ENCODE measurements at places on chromosomes 13 and 19. TPM values are rescaled to one million over a fixed set of nuclear protein-coding genes. Genes with fewer than 3 reads are reported as not detected.

Gene LATS2
- total RNA-seq: 30.2 TPM

- DNase-seq: no peak
- no peaks in the 10 kb centered on the region for H3K36me3 ChIP-seq
Measured at GRCh38 chr13:28426381-28426780, 68.5 kb downstream of the FLT1 start.

DNA sequence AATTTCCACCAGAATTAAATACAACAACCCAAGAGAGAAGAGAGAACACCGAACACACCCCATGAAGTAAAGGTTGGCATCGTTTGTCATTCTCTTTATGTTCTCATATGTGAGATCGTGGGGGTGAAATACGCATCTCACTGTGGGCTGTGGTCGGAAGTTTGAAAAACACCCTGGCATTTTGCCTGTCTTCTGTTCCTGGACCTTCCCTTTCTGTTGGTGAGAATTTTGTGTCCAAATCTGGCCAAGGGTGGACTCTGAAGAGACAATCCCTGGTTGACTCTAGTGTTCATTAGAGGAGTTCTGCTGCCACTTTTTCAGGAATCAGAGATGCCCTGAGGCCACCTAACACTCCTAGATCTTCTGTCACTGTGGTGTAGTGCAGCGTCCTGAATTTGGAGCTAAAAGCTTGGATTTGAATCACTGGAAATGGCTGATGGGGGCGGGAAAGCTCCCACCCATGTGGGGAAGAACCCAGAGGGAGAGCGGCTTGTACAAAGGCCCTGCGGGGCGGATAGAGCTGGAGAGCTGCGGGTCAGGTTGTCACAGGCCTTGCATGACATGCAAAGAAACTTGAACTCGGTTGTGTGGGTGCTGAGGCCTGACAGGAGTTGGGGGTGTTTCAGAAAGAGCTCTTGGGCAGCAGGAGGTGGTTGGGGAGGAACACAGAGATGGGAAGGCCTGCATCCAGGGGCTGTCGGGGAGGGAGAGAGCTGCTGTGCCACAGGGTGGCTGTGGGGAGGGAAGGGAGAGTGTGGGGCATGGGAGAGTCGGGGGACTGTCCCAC, 11.1 kb upstream of the SPATA13 start:
- no peaks in the 10 kb centered on the region for H3K36me3 ChIP-seq
- no peak overlapping the region for H3K27ac ChIP-seq
- no peak overlapping the region for H3K4me3 ChIP-seq
- no peak for DNase-seq
- H3K27me3 ChIP-seq: peaks cover 4% of the 10 kb centered on the region

GRCh38 chr13:99864627-99864990, 107.0 kb downstream of the ZIC5 start:
- H3K27me3 ChIP-seq: peaks cover 2% of the 10 kb centered on the region
- no peak for DNase-seq
- no peak overlapping the region for H3K4me3 ChIP-seq
- H3K36me3 ChIP-seq: no peaks in the 10 kb centered on the region

- H3K27ac ChIP-seq: no peak overlapping the region
- H3K4me3 ChIP-seq: no peak overlapping the region
- no peak for DNase-seq
Measured at GRCh38 chr13:23858546-23858945, 30.7 kb downstream of the MIPEP start.

- H3K36me3 ChIP-seq: no peaks in the 10 kb centered on the region
- peaks cover 3% of the 10 kb centered on the region for H3K4me1 ChIP-seq
Measured at GRCh38 chr19:1110809-1111640, 7.2 kb downstream of the GPX4 start.

Gene GRIN2D
- total RNA-seq: 15.7 TPM

GRCh38 chr19:32837531-32837930, 32.0 kb downstream of the SLC7A9 start:
- H3K27ac ChIP-seq: no peak overlapping the region
- H3K27me3 ChIP-seq: no peaks in the 10 kb centered on the region
- no peak overlapping the region for H3K4me3 ChIP-seq
- no peak for DNase-seq

DNA sequence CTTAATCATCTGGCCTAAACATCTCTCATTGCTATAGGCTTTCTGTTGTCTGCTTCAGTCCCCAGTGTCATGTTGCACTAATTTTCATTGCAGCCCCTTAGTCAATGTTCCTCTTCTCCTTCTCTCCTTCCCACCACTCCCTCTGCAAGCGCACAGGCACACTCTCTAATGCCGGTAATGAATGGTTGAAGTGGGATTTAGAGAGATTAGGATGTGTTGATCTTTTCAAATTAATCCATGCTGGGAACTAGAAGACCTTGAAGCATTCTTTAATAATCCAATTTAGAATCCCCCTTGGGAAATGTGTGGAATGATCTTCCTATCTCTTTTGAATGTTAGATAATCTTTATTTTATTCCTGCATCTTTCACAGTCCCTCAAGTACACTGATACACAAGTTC, 33.2 kb upstream of the NDFIP2 start:
- H3K4me3 ChIP-seq: no peak overlapping the region
- H3K27me3 ChIP-seq: no peaks in the 10 kb centered on the region
- peaks cover 12% of the 10 kb centered on the region for H3K4me1 ChIP-seq
- H3K36me3 ChIP-seq: no peaks in the 10 kb centered on the region

Gene MYPOP
- total RNA-seq: 11.5 TPM

- no peak for DNase-seq
- no peak overlapping the region for H3K27ac ChIP-seq
- H3K4me1 ChIP-seq: peaks cover 28% of the 10 kb centered on the region
- H3K27me3 ChIP-seq: no peaks in the 10 kb centered on the region
Measured at GRCh38 chr19:12799742-12800465, 1.7 kb downstream of the PRDX2 start.

- no peaks in the 10 kb centered on the region for H3K36me3 ChIP-seq
- no peaks in the 10 kb centered on the region for H3K27me3 ChIP-seq
- H3K4me1 ChIP-seq: no peaks in the 10 kb centered on the region
- no peak overlapping the region for H3K4me3 ChIP-seq
- no peak for DNase-seq
- H3K27ac ChIP-seq: no peak overlapping the region
Measured at GRCh38 chr19:43765109-43765876, 10.5 kb upstream of the SMG9 start.

DNA sequence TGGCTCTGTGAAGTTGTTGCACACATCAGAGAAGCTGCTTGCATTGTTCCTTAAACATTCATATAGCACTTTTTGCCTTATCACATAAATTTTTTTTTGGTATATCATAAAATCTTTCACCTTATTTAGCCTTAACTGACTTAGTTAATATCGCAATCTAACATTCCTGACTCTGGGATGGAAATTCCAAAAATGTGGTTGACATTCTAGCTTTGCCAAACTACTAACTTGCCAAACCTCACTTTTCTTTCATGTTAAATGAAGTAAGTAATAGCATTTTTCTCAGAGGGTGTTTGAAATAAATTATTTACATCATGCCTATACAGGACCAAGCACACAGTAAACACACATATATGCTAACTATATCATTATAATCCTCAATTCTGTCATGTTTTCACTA, 736.9 kb upstream of the PCDH9 start:
- H3K27ac ChIP-seq: no peak overlapping the region
- no peak for DNase-seq
- H3K4me1 ChIP-seq: peaks cover 42% of the 10 kb centered on the region
- H3K36me3 ChIP-seq: peaks cover 5% of the 10 kb centered on the region

DNA sequence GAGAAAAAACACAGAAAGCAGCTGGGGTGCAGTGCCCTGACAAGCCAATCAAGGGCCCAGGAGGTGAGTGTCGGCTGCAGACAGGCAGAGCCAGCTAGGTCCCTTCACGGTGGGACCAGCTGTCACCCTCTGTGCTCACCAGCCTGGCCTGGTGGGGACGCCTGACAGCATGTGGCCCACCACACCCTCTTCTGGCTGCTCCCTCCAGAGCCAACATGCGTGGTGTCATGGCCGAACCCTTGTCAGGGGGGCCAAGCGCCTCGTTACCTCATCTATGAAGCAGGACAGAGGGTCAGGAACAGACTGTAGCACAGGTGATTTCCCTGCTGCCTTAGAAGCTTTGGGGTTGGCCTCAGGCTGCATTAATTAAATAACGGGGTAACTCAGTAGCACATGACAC, 40.0 kb upstream of the ISYNA1 start:
- peaks cover 2% of the 10 kb centered on the region for H3K36me3 ChIP-seq
- DNase-seq: no peak
- H3K4me1 ChIP-seq: peaks cover 19% of the 10 kb centered on the region
- H3K27me3 ChIP-seq: no peaks in the 10 kb centered on the region
- H3K4me3 ChIP-seq: no peak overlapping the region

GRCh38 chr19:58498316-58499020, 13.3 kb downstream of the SLC27A5 start:
- H3K36me3 ChIP-seq: no peaks in the 10 kb centered on the region
- H3K27me3 ChIP-seq: no peaks in the 10 kb centered on the region
- H3K4me3 ChIP-seq: peak overlapping the region; percentile 86
- DNase-seq: no peak

DNA sequence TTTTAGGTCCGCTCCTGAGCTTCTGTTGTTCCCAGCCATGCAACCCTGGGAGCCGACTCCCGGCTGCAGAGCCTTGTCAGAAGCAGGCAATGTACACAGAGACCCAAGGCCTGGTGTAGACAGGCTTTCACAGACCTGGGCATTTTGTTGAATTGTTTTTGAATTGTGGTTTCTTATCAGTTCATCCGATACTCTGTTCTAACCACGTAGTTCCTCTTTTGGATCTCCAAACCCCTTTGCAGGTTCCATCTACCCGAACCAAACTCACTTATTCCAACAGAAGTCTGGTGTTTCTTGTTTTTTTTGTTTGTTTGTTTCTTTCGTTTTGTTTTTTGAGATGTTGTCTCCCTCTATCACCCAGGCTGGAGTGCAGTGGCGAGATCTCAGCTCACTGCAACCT, 6.3 kb upstream of the NLRP2 start:
- no peaks in the 10 kb centered on the region for H3K4me1 ChIP-seq
- H3K27me3 ChIP-seq: peaks cover 2% of the 10 kb centered on the region
- no peaks in the 10 kb centered on the region for H3K36me3 ChIP-seq
- no peak overlapping the region for H3K4me3 ChIP-seq
- H3K27ac ChIP-seq: no peak overlapping the region
- no peak for DNase-seq

Gene CACNG8
- 2.1 TPM for total RNA-seq

GRCh38 chr19:35901854-35902661, at the start of gene HCST:
Gene HCST, plus strand, starts transcription at chr19:35902529. Its CDS starts 65 bp downstream, at chr19:35902594.
- peak within 1 kb of the TSS; percentile 95 for H3K4me3 ChIP-seq
- H3K27me3 ChIP-seq: no peaks in the 10 kb centered on the region
- H3K4me1 ChIP-seq: peaks cover 26% of the 10 kb centered on the region
- no peaks in the 10 kb centered on the region for H3K36me3 ChIP-seq
- H3K27ac ChIP-seq: peak within 1 kb of the TSS; percentile 87
- DNase-seq: no peak

DNA sequence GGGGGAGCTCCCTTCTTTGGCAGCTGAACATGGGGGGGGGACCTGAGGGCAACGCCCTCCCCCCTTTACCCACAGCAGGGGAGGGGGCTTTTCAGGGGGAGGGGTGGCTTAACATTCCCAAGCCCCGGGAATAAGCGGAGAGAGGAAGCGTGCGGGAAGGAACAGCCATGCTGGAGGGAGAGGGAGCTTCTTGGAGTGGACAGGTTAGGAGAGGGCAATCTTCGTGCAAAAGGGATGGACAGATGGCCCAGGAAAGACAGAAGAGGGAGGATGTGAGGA, 10.8 kb downstream of the C19orf81 start:
- DNase-seq: no peak
- H3K27me3 ChIP-seq: peaks cover 94% of the 10 kb centered on the region
- H3K4me1 ChIP-seq: peaks cover 16% of the 10 kb centered on the region

Gene ZNF730
- 8.5 TPM for total RNA-seq

- peaks cover 6% of the 10 kb centered on the region for H3K36me3 ChIP-seq
- peaks cover 5% of the 10 kb centered on the region for H3K4me1 ChIP-seq
- DNase-seq: no peak
- no peak overlapping the region for H3K4me3 ChIP-seq
- H3K27me3 ChIP-seq: no peaks in the 10 kb centered on the region
Measured at GRCh38 chr19:42412661-42413076, 14.5 kb downstream of the LIPE start.

Gene RFPL4A
- total RNA-seq: not detected

- peak overlapping the region; percentile 88 for H3K4me3 ChIP-seq
- DNase-seq: peak; percentile 75
- no peaks in the 10 kb centered on the region for H3K36me3 ChIP-seq
- peaks cover 25% of the 10 kb centered on the region for H3K4me1 ChIP-seq
- no peaks in the 10 kb centered on the region for H3K27me3 ChIP-seq
Measured at GRCh38 chr19:4456843-4457653, 546 bp downstream of the UBXN6 start.

GRCh38 chr13:48403151-48403631, 9.7 kb downstream of the LPAR6 start:
- no peaks in the 10 kb centered on the region for H3K36me3 ChIP-seq
- H3K4me1 ChIP-seq: peaks cover 80% of the 10 kb centered on the region
- no peak for DNase-seq
- peak overlapping the region; percentile 13 for H3K27ac ChIP-seq

DNA sequence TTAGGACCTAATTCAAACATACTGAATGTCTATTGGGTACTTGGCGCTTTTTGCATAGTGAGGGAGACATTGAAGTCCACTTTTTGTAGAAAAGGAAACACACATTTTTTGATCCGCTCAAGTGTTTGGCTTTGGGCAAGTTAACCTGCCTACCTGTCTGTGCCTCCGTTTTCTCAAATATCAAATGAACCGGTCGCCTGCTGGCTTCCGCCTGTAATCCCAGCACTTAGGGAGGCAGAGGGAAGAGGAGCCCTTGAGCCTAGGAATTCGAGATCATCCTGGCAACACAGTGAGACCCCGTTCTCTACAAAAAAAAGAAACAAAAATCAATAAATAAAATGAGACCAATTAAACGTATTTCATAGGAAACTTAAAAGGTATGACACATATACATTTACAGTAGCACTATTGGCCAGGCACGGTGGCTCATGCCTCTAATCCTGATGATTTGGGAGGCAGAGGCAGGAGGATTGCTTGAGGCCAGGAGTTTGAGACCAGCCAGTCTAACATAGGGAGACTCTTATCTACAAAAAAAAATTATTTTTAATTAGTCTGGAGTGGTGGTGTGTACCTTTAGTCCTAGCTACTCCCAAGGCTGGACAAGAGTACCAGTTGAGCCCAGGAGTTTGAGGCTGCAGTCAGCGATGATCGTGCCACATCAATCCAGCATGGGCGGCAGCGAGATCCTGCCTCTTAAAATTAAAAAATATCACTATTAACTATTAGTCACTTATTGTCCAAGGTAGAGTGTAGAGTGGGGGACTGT, 1.3 kb downstream of the RAD23A start:
- peak overlapping the region; percentile 96 for H3K27ac ChIP-seq
- no peak for DNase-seq

DNA sequence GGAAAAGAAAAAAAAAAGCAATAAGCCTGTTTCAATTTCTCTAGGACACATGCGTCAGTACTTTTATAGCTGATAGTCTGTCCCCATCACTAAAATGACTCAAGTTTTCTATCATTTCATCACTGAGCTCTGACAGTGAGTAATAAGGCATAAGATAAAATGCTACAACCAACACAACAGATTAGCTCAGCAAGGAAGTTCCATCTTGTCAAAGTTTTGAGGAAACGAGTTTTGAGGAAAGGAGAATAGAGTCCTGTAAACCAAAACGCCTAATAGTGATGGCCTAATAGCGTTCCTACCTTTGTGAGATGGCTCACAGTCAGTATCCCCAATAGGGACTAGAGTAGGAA, 145.1 kb downstream of the LACC1 start:
- H3K36me3 ChIP-seq: no peaks in the 10 kb centered on the region
- no peaks in the 10 kb centered on the region for H3K4me1 ChIP-seq
- no peaks in the 10 kb centered on the region for H3K27me3 ChIP-seq
- H3K27ac ChIP-seq: no peak overlapping the region
- no peak for DNase-seq

GRCh38 chr19:58353717-58354477, 605 bp upstream of the A1BG start:
- no peak overlapping the region for H3K27ac ChIP-seq
- H3K4me1 ChIP-seq: no peaks in the 10 kb centered on the region
- H3K27me3 ChIP-seq: peaks cover 1% of the 10 kb centered on the region
- H3K4me3 ChIP-seq: no peak overlapping the region

Gene IGFL3
- total RNA-seq: not detected
